ENCODE measurements at places on chromosomes 7 and 10.

GRCh38 chr7:158281441-158281840 is 306.2 kb downstream of the PTPRN2 start:
- DNase-seq = no peak

DNA sequence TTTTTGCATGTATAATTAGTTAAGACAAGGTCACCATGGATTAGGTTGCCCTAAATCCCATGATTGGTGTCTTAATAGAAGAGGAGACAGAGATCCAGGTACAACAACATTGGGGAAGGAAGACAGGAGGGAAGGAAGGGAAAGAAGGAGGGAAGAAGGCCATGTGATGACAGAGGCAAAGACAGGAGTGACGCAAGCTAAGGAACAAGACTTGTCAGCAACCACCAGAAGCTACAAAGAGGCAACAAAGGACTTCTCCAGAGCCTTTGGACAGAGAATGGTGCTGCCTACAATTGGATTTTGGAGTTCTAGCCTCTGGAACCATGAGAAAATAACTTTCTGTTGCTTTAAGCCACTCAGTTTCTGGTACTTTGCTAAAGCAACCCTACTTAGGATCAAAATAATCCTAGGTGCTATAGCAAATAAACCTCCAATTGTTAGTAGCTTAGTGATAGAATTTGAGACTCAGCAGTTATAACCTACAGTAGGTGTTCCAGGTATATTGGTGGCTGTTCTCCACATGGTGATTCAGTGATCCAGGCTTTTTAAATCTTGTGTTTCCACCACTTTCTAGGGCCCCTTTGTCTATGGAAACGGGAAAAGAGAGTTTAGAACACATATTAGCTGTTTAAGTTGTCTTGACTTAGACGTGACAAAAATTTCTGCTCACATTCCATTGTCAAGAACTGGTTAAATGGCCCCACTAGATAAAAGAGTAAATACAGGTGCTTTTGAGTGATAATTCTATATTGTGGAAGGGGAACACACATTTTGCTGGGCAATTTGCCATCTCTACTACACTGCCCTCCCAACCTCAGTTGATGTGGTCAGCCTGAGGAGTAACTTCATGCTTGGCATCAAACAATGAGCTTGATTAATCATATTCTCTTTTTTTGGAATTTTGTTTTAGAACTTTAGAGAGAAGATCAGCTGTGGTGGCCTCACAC is 70.5 kb upstream of the SP4 start:
- no peak for DNase-seq

DNA sequence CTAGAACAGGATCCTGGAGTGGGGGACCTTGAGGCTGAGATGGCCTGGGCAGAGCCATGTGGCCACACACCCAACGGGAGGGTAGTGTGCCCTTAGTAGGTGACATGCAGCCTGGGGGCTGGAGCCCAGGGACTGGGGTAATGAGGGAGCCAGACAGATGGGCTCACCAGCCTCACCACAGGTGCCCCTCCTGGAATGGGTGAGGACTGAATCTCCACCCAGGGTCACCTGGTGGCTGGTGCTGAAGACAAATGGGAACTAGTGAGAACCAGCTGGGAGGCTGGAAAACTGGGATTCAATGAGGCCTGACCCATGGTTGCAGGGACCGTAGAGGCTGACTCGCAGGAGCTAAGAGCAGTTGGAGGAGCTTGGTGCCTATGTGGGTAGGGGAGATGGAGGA is 6.1 kb downstream of the ZP3 start:
- no peak for DNase-seq

DNA sequence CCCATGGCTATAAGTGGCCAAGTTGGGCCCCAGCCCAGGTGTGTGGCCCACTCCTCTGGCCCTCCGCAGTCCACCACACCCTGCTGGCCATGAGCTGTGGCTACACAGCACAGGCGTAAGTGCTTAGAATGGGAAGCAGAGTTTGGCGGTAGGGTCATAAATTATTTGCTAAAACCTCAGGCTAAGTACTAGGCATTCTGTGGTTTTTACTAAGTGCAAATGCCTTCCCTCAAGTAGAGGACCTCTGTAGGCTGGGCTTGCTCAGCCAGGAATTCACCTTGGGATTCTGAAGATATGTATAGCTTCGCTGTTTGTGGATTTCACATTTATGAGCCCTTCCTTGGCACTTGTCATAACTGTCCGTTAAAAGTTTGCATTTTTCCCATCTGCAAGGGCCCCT is 44.8 kb upstream of the LOXL4 start:
- no peak for DNase-seq

GRCh38 chr10:50622706-50623662 is 772 bp downstream of the SGMS1 start:
- DNase-seq = peak; percentile 3

DNA sequence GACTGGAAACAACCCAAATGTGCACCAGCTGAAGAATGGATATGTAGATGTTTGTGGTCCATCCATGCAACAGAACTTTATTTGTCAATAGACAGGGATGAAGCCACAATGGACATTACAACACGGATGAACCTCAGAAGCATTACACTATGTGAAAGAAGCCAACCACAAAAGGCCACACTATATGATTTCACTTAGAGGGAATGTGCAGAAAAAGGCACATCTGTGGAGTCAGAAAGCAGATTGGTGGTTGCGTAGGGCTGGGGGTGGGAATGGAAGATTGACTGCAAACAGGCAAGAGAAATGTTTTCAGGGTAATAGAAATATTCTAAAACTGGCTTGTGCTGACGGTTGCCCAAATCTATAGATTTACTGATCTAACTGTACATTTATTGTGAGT is 34.3 kb upstream of the WASHC2A start:
- no peak for DNase-seq

DNA sequence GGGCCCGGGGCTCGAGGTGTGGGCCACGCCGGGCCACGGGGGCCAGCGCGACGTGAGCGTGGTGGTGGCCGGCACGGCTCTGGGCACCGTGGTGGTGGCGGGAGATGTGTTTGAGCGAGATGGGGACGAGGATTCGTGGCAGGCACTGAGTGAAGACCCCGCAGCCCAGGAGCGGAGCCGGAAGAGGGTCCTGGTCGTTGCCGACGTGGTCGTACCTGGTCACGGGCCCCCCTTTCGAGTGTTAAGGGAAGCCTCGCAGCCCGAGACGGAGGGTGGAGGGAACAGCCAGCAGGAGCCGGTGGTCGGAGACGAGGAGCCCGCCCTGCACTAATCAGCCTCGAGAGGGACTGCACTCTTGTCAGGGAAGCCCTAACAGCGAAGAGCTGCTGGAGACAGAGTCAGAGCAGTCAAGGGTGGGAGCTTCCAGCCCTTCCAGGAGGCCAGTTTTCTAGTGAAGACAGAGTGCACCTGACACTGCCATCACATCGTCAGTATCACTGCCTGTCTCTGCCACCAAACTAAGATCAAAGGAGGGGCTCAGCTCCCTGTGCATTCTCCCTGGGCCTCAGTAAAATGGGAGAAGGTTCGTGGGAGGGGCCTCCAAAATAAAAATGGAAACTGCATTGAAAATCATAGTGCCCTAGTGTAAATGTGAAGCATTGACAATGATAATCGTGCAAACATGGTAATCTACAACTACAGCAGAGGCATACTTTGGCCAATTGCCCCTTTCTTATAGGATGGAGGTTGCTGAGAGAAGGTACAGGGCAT is 1.3 kb downstream of the MBLAC1 start:
- no peak for DNase-seq

- no peak for DNase-seq
These were observed 228.2 kb downstream of the GFRA1 start for GRCh38 chr10:116044801-116045248.

DNA sequence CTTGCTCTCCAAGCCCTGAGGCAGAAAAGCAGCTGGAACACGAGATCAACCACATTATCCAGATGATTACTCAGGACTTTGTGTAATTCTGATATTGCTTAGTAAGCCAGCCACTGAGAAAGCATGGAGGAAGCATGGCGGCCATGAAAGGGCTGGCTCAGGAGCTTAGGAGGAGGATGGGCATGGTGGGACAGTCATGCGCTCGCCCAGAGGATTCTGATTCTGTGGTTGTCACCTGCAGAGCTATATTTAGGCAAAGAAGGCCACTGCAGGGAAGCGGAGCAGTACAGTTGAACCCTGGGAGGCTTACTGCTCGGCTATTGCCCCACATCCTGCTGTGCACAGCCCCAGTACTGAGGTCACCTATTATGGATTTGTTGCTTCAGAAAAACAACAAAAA is 128.8 kb upstream of the DNAJB12 start:
- no peak for DNase-seq

All from esophagus squamous epithelium (tissue), 5 donors.